ENCODE measurements at places on chromosomes 5 and 9.

- no peak for DNase-seq
Measured at GRCh38 chr9:17906176-17906840, 327.4 kb downstream of the SH3GL2 start.

- no peak for DNase-seq
Measured at GRCh38 chr5:53934151-53934820, 373.8 kb downstream of the NDUFS4 start.

DNA sequence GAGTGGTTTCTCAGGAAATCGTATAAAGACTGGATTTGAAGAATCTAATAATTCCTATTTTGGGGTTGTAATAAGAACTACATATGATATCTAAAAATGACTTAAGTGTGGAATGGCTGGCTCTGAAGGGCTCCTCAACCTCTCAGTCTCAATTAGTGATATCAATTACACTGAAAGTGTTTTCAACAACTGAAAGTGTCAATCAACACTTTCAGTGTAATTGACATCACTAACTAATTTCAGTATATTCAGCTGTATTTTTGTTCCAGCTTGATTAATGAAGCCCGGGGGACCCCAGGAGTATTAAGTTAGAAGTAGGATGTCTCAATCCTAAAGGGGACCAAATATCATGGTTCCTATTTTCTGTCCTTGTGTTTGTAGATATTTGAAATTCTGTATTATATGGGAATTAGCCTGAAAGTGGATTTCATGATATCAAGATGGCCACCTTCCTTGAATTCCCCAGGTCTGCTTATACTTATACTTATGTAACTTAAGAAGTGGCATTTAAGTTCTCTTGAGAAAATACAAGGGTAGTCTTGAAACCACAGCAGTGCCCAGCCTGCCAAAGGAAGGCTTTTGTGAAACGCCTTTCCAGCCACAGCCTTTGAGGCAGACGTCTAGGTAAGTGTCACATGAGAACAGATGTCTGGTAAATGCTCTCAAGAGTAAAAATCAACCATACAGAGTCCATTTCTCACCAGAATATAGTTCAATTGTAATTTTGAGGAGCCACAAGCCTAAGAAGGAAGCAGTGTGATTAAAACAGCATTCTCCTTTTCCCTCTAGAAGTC lies 4.6 kb downstream of the BASP1 start:
- no peak for DNase-seq

GRCh38 chr5:128667152-128667551 lies 129.1 kb upstream of the FBN2 start:
- DNase-seq, result no peak

DNA sequence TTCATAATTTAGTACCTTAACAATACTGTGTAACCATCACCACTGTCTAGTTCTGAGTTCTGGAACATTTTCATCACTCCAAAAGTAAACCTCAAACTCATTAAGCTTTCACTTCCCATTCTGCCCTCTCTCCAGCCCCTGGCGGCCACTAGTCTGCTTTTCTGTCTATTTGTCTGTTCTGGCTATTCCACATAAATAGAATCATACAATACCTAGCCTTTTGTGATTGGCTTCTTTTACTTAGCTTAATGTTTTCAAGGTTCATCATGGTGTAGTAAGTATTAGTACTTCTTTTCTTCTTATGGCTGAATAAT lies 138.7 kb downstream of the RAPGEF6 start:
- DNase-seq, result no peak

DNA sequence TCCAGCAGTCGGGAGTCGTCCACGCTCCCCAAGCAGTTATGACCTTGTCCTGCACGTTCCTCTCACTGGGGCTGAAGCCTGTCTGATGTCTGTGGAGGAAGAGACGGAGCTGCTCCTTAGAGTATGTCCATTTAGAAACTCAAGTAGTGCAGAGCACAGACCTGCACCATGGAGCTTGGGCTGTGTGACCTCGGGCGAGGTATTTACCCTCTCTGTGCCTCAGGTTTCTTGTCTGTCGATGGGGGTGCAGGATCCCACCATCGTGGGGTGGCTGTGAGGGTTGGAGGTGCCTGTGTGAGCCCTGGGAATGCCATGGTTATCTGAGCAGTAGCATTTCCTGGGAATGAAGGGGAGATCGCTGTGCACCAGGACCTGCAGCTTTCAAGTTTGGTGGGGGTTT lies 14.2 kb downstream of the TRAF2 start:
- no peak for DNase-seq

- DNase-seq, result no peak
Measured at GRCh38 chr5:131810510-131811249, 13.9 kb upstream of the FNIP1 start.

DNA sequence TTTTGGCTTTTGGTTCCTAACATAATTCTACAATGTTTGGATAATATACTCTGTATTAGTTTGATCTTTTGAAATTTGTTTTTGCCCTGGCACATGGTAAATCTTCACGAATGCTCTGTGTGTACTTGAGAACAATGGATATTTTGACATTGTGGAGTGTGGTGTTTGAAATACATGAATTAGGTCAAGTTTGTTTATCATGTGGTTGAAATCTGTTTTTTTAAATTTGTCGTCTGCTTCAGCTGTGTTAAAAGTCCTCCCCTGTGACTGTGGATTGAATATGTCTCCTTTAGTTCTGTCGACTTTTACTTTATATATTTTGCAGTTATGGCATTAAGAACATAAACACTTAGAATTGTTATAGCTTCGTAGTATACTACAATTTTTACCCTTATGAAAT lies 60.3 kb downstream of the DUSP1 start:
- DNase-seq, result no peak

DNA sequence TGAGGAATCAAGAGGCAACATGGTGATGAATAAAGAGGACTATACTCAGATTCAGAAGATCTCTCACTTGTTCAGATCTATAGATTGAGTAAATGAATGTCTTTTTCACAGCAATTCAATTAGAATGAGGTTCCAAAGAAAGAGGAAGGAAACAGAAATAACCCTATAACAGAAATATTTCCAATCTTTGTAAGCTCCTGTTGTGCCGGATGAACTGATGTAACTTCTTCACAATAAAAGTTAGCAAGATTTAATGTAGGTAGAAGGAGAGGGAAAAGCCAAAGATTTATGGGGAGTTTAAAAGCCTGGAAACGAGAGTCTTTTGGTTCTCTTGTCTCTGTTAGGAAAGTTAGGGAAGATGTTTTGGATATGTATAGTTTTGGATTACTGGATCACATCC lies 92.1 kb downstream of the PBX3 start:
- DNase-seq, result no peak

DNA sequence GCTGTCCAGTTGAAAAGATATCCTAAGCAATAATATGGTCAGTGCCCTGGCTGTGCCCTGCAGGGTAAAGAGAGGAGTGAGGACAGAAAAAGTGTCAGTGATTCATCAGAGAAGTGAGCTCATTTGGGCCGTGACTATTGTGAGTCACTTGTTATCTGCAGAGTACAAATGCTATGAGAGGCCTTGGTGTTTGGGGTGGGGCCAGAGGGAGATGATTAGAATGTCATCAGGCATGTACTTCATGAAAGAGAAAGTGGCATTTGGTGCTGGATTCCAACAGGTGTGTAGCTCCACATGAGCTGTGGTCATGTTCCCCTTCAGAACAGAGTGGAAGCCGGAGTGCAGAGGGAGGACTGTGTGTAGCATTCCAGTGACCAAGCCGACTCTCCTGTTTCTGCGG lies 174.1 kb downstream of the KDM4C start:
- no peak for DNase-seq

- DNase-seq, result no peak
Measured at GRCh38 chr5:137734962-137735554, 831 bp downstream of the KLHL3 start.

GRCh38 chr5:120504057-120504456 lies 40.0 kb downstream of the PRR16 start:
- DNase-seq, result no peak

DNA sequence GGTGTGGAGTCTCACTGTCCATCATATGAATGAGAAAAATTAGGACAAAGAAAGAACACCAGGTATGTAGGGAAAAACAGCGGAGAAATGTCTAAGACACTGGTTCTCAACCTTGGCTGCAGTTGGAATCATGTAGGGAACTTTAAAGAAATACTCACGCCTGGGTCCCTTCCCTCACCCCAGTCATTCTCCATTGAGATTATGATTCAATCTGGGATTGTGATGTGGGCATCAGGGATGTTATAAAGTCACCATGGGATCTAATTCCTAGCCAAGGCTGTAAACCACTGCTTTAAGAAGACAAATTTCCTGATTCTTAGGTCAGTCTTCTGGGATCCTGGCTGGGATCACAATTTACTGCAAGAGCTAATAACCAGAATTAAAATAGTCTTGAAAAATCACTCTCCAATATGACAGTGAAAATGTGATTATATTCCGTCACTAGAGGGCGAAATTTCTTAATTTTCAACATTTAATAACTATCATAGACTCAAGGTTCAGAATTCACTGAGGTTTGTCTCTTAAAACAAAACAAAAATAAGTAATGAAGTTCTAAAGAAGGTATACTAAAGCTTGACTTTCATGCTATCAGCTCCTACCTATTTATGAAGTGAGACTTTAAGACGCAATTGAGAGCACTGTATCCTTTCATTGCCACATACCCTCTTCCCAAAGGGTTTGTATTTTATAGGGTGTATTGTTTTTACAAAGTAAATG lies 60.5 kb downstream of the GLDC start:
- DNase-seq, result peak; percentile 16

GRCh38 chr5:18882154-18882553 lies 1105.8 kb downstream of the CDH18 start:
- DNase-seq, result no peak

GRCh38 chr5:134436523-134437339 lies 25.1 kb upstream of the CDKN2AIPNL start:
- no peak for DNase-seq

DNA sequence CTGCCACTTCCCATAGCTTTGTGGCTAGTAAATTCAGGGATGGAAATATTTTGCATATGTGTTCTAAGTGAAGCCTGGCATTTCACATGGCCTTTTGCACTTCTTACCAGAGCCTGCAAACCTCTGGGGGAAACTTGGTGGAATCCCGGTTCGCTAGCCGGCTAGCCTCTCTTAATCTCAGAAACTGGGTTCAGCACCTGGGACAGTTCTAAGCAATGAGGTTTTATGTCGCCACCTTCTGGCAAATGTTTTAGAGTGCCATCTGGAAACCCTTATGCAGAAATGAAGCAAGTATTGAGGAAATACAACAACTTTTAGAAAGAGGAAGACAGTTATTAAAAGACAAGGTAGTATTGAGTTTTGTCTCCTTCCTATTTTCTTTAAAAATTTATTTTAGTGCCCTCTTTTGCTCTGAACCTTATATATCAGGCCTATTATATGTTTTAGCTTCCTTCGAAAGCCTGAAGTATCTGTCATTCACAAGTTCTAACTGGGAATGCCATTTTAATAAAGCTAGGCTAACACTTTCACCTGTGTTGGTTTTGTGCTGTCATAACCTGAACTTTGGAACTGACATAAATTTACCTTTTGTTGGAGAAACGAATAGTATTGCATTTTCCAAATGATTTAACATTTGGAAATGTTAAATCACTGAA lies 963 bp upstream of the HTR1A start:
- peak; percentile 52 for DNase-seq

- DNase-seq, result no peak
Measured at GRCh38 chr9:72540348-72540873, 19.0 kb downstream of the TMC1 start.

DNA sequence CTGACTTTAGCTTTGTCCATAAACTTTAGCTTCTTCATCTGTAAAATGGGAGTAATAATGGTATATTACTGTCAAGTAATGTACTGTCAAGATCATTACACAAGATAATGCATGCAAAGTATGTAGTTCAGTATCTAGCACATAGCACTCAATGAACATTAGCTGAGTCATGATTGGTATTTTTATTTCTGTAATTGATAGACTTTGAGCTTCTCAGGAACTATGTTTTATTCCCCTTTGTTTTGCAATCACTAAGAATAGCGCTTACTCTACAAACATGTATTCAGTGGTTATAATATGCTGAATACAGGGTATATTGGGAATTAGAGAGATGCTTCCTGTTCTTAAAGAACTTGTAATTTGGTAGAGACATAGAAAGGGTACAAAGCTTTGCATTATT lies 142.3 kb upstream of the KLF9 start:
- DNase-seq, result no peak

DNA sequence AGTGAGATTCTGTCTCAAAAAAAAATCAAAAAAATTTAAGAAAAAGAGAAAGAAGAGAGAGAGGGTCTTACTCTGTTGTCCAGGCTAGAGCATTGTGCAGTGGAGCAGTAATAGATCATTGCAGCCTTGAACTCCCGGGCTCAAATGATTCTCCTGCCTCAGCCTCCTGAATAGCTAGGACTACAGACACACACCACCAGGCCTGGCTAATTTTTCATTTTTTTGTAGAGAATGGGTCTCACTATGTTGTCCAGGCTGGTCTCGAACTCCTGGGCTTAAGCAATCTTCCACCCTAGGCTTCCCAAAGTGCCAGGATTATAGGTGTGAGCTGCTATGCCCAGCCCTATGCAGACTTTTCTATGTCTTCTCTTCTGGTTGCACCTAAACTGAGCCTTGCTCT lies 25.0 kb downstream of the RRAGA start:
- no peak for DNase-seq

- DNase-seq, result no peak
Measured at GRCh38 chr5:11038772-11039171, 277.7 kb upstream of the DAP start.

DNA sequence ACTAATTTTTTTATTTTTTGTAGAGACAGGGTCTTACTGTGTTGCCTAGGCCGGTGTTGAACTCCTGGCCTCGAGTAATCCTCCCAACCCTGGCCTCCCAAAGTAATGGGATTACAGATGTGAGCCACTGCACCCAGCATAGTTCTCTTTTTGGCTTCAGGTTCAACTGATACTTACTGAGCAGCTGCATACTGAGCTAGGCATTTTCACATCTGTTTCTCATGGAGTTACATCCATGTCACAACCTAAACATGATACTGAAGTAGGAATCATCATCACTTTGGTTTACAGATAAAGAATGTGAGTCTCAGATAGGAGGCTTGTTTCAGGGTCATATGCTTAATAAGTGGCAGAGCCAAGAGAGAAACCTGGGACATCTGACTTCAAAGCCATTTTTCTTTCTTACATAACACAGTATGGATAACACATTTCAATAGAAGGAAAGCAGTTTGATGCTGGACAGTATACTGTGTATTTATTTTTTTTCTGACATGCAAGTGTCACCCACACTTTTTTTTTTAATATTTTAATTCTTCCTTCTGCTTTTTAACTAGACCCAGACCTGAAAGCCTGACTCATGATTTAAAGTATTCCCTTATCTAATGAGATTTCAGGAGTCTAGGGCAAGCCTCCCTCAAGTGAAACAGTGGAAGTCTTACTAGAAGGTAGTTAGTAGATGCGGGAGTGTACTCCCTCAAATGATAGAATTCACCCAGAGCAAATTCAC lies 90.8 kb downstream of the HACD4 start:
- DNase-seq, result no peak

DNA sequence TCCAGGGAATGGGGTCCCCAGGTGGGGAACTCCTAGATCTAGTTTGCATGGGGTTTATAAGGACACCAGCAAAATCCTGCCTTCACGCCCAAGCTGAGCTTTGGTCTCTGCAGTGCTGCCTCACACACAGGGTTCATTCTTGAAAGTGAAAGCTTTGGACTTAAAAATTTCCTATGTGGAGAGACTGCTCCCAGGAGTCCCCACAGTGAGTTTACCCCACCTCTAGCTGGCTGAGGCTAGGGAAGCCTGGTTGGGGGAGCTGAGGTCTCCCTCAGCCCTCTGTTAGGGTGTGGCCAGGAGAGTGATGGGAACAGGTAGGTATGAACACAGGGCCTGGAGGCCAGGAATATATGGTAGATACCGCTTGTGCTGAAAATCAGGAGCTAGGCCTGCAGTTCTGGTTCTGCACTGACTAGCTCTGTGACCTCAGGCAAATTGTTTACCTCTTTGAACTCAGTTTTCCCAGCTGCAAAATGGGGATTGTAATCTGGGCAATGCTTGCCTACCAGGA lies 41.5 kb upstream of the LARP1 start:
- DNase-seq, result no peak

All from NCI-H446 treated with DMSO at 0.1 percent for 48 hours (cell line).